ENCODE measurements at places on chromosomes 6 and 20.
A peak's percentile ranks its signal among the peaks of the same experiment; 100 is the strongest.

GRCh38 chr6:130026859-130027258, 8.5 kb downstream of the L3MBTL3 start:
- no peak for DNase-seq

DNA sequence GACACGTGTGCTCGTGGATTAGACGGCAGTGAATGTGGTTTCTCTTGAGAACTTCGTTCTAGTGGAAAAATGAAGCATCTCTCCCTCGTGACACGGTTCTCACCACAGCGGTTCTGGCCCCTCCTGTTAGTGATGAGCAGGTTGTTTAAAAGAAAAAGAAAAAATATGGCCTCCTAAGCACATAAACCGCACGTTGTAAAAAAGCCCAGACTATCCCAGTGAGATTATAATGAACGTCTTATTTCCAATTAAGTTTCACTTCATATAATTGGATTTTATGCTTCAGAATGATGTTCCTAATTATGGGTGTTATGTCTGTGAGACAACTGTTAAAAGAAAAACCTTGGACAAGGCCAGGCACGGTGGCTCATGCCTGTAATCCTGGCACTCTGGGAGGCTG, 74.5 kb upstream of the FRMD1 start:
- DNase-seq = no peak

DNA sequence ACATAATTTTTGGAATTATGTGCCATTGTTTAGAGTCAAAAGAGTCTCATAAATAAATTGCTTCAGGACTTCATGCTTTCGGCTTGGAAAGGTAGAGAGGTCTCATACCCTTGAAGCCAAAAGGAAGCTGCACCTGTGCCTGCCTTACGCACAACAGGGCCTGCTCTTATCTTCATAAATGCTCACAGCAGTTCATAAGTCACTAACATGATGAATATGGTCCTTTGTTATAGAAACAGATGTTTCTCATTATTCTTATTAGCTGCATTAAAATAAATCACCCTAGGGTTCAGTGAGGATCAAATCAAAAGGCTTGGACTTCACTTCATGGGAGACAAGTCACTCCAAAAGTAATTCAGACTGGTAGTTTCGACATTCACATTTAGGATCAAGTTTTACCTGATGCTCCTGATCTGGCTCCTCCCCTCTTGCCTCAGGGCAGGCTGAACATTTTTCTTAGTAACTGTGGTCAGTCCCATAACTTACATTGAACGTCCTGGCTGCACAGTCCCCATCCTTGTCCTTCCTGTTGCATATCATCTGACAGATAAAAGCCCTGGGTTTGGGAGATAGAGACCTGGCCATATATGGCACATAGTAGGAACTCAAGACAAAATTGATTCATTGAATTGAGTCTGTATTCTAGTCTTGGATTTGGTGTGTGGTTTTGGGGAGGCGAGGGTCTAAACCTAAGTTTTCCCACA, 20.7 kb upstream of the SH3BGRL2 start:
- no peak for DNase-seq

- no peak for DNase-seq
These were observed 585 bp downstream of the PSMB9 start for GRCh38 chr6:32854376-32855178.

DNA sequence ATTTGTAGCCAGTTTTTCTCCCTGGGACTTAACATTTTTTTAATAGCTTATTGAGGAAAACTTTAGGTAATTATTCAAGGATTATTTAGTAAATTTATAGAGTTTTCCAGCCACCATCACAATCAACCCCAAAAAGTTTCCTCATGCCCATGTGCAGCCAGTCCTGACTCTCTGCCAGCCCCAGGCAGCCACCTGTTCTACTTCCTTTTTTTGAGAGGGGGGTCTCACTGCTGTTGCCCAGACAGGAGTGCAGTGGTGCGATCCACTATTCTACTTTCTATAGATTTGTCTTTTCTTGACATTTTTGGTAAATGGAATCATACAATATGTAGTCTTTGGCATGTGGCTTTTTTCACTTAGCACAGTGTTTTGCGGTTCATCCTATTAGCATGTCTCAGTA, 200.1 kb downstream of the FARS2 start:
- DNase-seq = no peak

DNA sequence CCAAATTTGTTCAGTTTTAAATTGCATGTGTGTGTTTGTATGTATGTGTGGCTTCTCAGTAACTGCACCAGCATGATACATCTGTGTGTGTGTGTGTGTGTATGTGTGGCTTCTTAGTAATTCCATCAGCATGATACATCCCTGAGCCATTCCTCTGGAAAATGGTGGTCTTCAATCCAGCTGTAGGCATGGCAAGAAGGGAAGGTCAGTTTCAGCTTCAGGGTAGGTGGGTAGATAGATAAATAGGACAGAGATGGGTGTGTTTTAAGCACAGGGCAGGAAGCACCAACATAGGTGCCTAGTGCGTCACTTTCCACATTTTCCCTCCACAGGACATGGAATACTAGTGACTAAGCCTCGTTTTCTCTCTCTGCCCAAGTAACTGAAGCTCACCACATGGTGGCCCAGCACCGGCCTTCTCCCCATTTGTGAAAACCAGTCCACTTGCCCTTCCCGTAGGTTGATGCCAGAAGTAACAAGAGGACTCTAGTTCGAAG, 82.9 kb downstream of the RPP40 start:
- no peak for DNase-seq

- no peak for DNase-seq
These were observed 260.0 kb downstream of the C6orf118 start for GRCh38 chr6:165049362-165049761.

- DNase-seq = no peak
These were observed 28.7 kb downstream of the SNHG17 start for GRCh38 chr20:38406476-38406875.

DNA sequence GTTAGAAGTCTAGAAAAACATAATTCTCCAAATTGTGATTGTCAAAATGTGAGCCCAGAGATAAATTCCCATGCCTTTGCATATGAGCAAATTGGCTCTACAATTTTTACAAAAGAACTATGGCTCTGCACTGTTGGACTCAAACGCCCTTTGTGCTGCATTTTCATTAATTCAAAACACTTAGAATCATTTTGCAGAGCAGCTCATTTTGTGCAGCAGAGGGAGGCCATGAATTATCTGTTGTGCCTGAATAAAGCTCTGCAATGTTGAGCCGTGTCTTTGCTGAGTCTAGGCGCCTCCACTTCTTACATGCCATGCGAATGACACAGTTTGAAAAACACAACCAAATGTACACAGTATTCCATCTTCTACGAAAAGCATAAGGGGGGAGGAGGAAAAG, 230.2 kb downstream of the PRKN start:
- DNase-seq = no peak

- DNase-seq = no peak
These were observed 129.7 kb upstream of the BTN3A2 start for GRCh38 chr6:26235302-26235670.

GRCh38 chr6:89375427-89376267, 23.1 kb upstream of the UBE2J1 start:
- DNase-seq = peak; percentile 63

GRCh38 chr20:31568041-31568731, 36.9 kb upstream of the ID1 start:
- no peak for DNase-seq

DNA sequence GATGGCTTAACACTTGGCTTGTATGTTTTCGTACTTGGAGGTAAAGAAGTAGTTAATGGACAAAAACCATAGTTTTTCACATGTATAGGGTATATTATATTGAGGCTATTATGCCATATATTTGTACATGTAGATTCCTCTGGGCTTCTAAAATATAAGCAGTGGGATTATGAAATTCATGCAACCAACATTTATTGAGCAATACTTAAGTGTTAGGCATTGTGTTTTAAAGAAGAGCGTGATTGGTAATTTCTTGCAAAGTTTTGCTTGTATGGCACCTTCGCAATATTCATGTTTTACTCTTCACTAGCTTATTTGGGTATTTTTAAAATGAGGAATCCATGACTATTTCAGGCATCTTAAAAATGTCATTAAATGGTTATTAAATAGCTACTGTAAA, 2.5 kb downstream of the TULP4 start:
- DNase-seq = no peak

DNA sequence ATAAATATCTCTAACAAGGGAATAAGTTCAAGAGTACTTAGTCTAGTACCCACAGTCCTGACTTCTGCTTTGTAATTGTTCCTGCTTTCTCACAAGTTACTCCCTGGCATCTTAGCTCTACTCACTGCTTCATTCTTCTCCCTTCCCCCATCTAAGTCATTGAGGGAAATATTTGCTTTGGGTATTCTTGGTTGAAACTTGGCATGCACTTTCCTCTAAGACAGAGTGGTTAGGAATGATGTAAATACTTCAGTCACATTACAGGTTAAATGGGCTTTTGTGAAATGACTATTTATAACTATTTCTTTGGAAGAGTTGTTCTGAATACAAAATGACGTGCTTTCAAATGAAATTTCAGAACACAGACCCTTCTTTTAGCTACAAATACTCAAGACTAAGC, 67.7 kb upstream of the PLEKHG1 start:
- no peak for DNase-seq

GRCh38 chr20:4135385-4136077, 120.2 kb upstream of the RNF24 start:
- DNase-seq = no peak

DNA sequence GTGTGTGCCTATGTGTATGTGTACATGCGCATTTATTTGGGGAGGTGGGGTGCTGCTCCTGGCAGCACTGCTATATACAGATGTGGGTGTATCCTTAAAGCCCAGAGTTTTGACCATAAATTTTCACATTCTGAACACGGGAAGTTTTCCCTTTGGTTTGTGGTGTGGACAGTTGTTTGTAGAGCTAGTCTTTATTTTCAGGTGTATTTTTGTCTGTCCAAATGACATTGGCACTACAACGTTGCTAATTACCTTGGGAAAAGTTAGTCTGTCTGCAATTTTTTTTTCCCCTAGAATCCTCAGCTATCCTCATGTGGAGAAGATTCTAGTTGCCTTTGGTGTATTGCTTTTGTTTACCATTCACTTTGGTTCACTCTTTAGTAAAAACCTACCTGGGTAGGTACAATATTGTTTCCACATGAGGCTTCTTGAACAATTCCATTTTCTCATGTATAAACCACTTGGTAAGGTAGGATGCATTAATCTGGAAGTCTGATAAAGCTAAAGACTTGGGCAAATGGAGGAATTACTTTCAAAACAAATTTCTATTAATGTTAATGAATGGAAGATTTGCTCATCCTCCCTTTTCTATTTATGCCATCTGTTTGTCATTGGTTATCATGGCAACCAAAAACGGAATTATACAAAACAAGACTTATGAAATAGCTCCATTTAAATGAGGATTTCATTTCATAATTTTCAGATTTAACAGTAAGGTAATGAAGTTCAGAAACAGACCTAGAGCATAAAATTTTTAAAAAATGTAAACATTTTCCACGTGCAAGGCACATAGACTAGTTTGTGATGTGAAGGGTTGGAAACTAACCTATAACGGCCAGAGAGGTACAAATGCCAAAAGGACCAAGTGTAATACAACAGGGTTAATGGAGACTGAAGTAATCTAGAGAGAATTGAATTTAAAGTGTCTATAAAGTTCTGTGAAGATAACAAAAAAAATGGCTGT, 3.9 kb downstream of the CCN2 start:
- no peak for DNase-seq

DNA sequence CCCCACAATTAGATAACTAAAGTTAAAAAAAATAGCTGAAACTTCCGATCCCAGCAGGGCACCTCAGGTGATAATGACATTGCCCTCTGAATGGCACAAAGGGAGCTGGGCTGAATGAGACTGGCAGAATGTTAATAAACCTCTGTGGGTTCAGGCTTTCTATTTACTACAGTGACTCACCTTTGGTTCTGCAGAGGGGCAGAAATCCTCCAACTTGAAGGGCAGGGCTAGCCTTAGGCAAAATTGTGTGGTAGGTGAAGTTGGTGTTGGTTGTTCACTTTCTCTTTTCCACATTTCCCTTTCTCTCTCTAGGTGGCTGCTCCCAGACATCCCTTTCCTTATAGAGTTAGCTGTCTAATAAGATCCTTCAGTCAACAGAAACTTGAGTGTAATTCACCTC, 625.2 kb downstream of the EPM2A start:
- no peak for DNase-seq

GRCh38 chr20:54162378-54163009, 11.3 kb downstream of the CYP24A1 start:
- no peak for DNase-seq

DNA sequence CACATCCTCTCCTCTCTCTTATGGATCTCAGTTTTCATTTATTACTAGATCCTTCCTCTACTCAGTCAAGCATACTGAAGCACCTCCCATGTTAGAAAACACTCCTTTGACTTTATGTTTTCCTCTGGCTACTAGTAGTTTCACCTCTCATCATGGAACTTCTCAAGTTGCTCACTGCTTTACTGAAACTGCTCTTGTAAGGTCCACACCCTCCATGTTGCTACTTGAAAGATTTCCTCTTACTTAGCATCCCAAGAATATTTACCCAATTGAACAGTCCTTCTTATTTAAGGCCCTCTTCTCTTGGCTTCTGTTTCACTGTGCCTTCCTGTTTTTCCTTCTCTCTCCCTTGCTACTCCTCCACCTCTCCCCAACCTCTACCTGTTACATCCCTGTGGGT, 230.3 kb downstream of the TBC1D7 start:
- DNase-seq = no peak

DNA sequence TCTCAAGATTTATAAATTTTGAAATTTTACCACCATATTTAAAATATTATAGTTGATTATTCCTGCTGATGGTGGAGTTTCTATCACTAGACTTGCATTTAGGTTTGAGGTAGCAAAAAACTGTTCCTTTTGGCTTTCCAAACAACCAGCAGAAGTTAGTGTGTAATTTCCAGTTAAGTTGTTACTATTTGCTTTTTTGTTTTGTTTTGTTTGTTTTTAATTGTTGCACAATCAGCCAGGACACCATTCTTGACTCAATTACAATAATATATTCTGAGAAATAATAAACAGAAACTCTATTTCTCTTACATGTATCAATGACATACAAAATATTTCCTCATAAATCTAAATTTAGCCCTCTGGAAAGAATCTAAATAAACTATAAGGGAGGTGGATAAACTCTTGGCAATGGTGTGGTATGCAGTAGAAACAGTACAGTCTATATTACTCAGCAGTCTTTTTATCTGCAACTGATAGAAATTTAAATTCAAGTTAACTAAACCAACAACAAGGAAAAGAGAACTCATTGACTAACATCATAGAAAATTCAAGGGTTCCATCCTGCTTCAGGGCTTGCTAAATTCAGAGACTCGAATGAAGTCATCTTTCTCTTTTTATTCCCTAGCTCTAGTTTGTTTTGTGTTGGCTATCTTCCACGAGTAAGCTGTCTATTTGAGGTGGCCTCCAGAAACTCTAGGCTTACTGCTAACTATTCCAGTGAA, 19.4 kb upstream of the COL19A1 start:
- DNase-seq = no peak

- no peak for DNase-seq
These were observed 33.0 kb upstream of the DUSP22 start for GRCh38 chr6:259316-259715.

GRCh38 chr6:41894366-41895299, 542 bp downstream of the USP49 start:
- DNase-seq = no peak

Measured in right renal pelvis (tissue), 4 donors.